Activated naive CD4-positive, alpha-beta T cell treated with anti-CD3 and anti-CD28 coated beads, Interleukin-2, amount 10 ng/mL, durations not matched to agents 7 days and 5 days (primary cell): ENCODE measurements at places on chromosomes 3 and 15.

GRCh38 chr15:52113708-52114107, 1.1 kb upstream of the BCL2L10 start:
- DNase-seq, result no peak

GRCh38 chr3:150613709-150614480, 10.8 kb downstream of the SELENOT start:
- no peak for DNase-seq

DNA sequence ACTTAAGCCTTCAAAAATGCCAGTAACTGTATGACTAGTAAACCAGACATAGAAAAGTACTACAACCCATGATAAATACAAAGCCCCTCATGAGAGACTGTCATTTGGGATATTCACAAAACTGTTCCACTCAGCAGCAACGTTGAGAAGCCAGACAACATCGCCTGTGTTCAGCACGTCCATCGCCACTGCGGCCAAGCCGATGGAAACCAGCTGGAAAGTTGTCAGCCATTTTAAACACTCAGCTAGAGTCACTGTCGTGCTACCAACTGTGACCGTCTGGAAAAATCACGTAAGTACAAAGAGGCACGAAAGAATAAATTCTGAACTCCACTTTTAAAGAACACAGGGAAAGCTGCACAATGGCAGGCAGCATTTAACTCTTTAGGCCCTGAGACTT, 340.7 kb upstream of the WNT5A start:
- no peak for DNase-seq

GRCh38 chr15:59166166-59166565, 40.5 kb upstream of the LDHAL6B start:
- DNase-seq, result no peak

- no peak for DNase-seq
Observed at GRCh38 chr3:171168086-171168485, 141.6 kb upstream of the SLC2A2 start.

DNA sequence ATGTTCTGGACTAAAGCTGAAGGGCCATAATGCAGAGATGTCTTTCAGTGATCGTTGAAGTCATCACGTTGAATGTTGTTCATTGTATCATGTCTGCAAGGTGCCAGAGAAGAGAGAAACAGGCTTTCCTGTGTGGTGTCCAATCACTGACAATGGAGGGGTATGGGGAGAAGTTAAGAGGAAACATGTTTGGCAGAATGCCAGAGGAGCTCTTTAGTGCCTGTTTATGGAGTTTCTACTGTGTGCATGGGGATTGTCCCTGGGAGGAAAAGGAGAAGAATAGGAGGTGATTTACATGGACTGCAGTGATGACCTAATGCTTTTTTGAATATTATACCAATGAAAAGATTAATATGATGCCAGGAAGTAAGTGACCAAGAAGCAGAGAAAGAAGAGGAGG, 11.7 kb downstream of the SCAANT1 start:
- DNase-seq, result no peak

- DNase-seq, result no peak
Observed at GRCh38 chr3:190340071-190340470, 17.8 kb upstream of the CLDN1 start.
